ENCODE measurements at places on chromosomes 3 and 15.

GRCh38 chr3:179098388-179099077, 26.9 kb upstream of the ZMAT3 start:
- no peak for DNase-seq

DNA sequence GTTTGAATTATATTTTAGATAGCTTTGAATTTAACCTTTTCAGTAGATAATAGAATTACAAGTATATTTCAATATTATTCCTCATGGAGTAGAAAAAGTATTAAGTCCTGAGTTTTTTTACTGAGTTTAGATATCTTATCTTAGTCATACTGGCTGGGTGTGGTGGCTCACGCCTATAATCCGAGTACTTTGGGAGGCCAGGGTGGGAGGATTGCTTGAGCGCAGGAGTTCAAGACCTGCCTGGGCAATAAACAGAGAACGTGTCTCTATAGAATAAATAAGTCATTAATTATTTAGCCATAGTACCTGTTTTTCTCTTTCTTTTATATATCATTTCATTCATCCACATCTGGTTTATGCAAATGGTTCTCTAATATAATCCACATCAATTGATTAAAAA, 9.9 kb downstream of the RAP2B start:
- no peak for DNase-seq

DNA sequence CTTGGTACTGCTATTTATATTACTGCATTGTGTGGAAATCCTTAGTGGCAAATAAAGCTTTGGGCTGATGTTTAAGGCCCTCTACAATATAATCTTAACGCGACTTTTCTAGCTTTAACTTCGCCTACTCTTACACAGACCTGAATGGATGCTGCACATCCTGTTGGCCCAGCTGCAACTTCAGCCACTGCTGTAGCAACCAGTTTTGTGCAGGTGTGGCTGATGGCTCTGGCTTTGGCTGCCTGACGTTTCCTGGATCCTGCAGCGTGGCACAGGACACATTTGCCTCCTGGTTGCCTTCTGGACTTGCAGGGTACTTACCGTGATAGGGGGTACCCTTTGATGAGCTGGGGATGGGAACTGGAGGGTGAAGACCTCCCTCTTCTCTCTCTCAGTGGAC, 20.2 kb upstream of the ERICH6 start:
- DNase-seq = no peak

DNA sequence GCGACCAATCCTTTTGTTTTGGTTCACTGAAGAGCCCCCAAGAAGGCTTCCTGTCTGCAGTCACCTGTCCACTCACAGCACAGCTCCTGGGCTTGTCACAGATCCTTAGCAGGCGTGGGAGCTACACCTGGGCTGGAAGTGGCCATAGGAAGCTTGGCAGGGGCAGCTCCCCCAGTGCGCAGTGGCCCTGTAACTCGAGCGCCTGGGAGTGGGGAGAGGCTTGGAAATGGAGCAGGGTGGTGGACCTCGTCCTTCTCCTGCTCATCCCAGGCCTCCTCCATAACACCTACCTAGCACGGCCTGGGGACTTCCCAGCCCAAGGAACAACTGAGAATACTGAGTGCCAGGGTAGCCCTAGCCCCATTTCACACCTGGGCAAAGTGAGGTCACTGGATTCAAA, 19.3 kb upstream of the TGM5 start:
- no peak for DNase-seq

DNA sequence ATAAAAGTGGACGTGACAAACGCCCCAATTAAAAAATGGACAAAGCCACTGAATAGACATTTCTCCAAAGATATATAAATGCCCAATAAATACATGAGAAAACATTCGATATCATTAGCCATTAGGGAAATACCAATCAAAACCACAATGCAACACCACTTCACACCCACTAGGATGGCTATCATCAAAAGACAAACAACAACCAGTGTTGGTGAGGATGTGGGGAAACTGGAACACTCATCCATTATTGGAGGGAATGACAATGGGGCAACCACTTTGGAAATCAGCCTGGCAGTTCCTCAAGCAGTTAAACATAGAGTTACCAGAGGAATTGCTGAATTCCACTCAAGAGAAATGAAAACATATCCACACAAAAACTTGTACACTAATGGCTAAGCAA, 32.4 kb upstream of the FGD5 start:
- DNase-seq = no peak

GRCh38 chr15:80996247-80996646, 4.5 kb upstream of the TLNRD1 start:
- no peak for DNase-seq

DNA sequence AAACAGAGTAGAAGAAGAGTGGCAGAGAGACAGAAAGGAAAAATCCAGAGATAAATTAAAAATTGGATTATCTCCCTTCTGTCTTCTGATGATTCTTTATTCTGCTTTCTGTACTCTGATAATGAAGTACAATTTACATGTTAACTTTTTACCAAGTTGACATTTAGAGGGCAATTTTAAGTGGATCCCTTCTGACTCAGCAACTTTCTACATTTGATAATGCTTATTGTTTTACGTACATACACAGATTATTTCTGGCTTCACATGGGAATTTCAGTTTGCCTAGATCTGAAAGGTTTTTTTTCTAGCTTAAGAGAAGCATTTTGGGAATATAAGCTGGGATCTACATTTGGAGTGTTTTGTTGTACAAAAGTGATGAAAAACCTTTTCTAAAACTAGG, 491.3 kb downstream of the OTOL1 start:
- no peak for DNase-seq

GRCh38 chr15:51642696-51643095, 20.1 kb upstream of the DMXL2 start:
- DNase-seq = no peak
